ENCODE measurements at places on chromosomes 2 and 18.

- no peak for DNase-seq
These were observed 332.6 kb upstream of the SALL3 start for GRCh38 chr18:78647018-78647417.

GRCh38 chr2:210715560-210716082 lies 159.2 kb downstream of the CPS1 start:
- no peak for DNase-seq

- no peak for DNase-seq
These were observed 97.4 kb upstream of the ODC1 start for GRCh38 chr2:10545556-10545955.

DNA sequence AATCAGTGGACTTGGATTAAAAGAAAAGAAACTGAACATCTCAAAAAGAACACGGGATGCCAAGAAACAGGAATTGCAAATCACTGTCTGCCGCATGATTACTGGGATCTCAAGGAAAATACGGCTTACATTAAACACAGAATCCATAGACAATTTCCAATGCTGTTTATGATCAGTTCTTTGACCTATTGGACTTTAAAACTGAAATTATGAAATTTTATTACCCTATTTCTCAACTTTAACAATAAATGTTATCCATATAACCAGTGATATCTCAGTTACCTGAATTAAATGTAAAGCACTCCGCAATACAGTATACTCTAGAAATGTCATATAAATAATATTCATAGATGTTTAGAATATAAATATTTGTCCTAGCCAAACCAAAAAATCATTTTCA lies 1556.9 kb upstream of the NXPH2 start:
- no peak for DNase-seq

GRCh38 chr2:9375857-9376428 lies 47.4 kb downstream of the ITGB1BP1 start:
- no peak for DNase-seq

DNA sequence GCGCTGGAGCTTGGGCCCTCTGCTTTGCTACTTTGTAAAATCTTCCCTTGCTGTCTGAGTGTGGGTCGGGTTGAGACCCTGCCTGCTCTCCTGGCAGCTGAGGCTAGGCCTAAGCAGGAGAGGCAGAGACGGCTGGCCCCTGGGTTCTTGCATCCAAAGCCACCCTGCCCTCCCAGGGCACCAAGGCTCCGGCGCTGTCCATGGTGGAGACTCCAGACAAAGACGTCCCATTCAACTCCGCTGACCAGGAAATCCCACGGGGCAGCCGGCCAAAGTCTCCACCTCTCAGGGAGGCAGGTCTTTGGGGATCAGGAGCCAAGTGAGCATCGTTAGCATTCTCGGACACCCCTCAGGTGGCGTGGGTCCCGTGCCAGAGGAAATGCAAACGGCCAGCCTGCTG lies 2.6 kb upstream of the PRLH start:
- peak; percentile 83 for DNase-seq

DNA sequence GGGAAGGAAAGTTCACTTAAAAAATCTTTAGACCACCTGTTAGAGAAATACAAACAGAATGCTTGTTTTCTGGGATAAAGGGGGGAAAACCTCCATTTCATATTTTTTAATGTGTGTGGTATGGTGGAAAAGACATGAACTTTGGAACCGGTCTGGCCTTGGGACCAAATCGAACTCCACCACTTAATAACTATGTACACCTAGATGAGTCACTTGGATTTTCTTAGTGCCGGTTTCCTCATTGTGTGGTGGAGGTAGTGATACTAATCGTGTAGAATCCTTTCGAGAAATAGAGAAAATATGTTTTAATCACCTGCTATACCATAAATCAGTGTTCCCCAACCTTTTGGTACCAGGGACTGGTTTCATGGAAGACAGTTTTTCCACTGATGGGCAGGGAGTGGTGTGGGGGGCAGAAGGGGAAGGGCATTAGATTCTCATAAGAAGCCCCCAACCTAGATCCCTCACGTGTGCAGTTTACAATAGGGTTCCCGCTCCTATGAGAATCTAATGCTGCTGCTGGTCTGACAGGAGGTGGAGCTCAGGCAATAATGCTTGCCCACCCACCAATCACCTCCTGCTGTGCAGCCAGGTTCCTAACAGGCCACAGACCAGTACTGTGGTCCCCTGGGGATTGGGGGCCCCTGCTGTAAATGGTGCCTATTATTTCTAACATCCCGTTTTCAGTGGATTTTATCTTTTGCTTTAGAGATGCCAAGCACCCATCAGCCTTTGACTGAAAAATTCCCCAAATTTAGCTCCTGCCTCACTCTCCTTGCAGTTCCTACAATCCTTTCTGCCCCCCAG lies 308.8 kb downstream of the PRKCE start:
- no peak for DNase-seq

- DNase-seq, result no peak
These were observed 14.2 kb upstream of the MALT1 start for GRCh38 chr18:58657081-58657480.

DNA sequence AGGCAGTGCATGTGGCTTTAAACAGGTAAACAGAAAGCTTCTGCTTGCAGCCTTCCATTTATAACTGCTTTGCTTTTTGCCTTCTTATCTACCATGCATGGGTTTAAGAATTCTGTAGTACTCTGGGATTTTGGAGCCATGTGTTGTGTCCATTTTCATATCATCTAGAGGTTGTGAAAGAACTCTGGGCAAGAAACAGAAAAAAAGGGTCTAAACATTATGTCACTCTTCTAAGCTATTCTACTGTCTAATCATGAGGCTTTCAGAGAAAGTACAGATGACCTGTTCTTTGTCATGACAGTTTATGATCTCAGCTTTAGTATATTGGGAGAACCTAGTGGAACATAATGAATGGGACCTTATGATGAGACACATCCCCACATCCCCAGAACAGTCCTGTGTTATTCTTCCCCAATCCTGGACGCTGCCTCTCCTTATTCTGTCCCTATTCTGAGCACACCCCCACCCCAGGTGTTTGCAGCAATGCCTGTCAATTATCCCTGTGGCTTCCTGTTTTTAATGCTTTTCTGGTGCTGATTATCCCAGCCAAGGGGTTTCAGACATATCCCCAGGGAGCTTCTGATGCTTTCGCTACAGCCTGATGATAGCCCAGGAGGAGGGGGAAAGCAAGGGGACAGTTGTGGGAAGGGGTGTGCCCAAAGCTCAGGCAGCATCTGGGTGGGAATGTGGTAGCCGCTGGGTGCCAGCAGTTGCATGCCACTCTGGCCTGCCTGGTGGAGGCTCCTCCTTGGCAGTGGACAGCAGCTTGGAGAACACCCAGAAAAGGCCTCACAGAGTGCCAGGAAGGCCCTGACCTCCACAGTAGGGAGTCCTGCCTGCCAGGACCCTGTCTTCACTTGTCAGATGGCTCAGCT lies 169.5 kb upstream of the MAP3K20 start:
- DNase-seq, result no peak

DNA sequence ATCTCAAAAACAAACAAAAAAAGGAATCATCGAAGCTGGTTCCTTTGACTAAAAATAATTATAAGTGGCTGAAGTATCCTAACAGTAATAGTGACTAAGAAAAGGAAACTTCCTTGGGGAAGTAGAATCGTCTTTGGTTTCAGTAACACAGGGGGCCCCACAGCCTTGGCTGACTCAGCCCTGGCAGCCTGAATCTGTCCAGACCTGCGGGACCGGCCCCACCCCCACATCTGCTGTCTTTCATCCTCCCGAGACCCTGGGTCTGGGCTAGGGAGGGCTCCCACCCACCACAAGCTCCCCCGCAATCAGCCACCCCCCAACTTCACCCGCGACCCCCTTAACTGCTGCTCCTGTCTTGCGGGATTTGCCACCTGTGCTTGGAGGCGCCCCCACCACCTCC lies 1452.6 kb upstream of the ACVR2A start:
- DNase-seq, result no peak

- DNase-seq, result no peak
These were observed at the start of gene CPLX4 for GRCh38 chr18:59318460-59319050. TSS of gene CPLX4 (minus strand) at chr18:59318649. CDS start at chr18:59318462, 187 bp downstream.

DNA sequence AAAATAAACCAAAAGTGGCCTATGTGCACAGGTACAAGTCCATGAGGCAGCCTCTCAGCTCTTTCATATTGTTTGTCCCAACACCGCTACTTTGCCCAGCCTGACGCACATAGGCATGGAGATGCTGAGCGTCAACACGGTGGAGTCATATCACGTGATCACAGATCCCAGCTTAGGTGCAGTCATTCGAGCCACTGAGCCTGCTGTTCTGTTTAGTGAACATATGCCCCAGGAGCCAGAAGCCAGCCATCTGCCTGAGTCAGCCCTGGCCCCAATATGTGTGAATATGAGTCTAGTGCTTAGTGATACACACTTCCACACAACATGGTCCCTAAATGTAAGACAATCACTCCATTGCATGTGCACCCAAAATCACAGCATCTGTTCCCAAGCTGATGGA lies 88.2 kb upstream of the LCLAT1 start:
- DNase-seq, result no peak

GRCh38 chr2:120855855-120856405 lies 120.3 kb downstream of the GLI2 start:
- no peak for DNase-seq

- DNase-seq, result no peak
These were observed 23.6 kb downstream of the KCTD1 start for GRCh38 chr18:26524504-26525351.

DNA sequence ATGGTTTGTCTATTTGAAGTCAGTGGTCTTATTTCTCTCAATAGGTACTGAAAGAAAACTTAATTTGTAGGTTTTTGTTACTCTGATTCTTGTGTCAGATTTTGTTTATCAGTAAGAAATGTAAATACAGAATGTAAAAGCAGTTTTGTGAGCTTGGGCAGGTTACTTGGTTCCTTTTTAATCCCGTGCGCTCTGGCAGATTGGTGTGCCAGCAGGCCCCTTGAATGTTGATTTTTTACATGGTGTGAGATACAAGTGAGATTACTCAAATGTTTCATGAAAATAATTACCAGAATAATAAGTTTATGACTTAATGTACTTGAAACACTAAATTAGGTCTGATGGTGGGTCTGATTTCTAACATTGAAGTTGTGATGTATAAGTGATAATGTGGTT lies 13.4 kb downstream of the HNRNPA3 start:
- DNase-seq, result no peak

- no peak for DNase-seq
These were observed 133.6 kb upstream of the MYT1L start for GRCh38 chr2:2464643-2465042.

- DNase-seq, result no peak
These were observed 34.0 kb downstream of the EPAS1 start for GRCh38 chr2:46331109-46331766.

DNA sequence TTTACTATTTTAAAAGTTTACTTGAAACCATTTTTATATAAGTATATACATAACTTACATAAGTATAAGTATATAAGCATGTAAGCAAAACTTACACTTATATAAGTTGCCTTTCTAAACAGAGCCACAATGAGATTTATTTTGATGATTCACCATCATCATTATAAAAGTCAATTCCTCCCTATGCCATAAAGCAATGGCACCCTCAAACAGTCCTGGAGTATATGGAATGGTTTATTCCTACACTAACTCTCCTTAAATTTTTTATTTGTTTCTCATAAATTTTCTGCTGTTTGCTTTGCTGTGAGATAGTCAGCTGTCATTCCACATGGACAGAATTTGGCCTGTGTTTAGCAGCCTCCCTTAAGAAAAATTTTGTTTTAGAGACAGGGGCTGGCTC lies 114.2 kb downstream of the NAB1 start:
- DNase-seq, result no peak

GRCh38 chr2:239264492-239264837 lies 136.4 kb downstream of the HDAC4 start:
- DNase-seq, result no peak

DNA sequence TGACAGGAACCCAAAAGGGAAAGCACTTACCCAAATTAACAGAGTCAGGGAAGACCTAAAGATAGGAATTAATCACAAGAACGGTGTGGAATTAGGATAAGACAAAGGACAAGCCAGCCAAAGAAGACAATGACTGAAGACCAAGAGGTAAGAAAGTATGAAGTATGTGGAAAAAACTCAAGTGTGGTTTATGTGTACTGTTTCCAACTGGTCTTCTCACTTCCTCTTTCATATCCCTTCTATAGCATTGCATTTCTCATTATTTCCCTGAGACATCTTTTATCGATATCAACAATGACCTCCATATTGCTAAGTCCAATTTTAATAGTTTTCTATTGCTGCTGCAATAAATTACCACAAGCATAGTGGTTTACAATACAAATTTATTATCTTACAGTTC lies 313.5 kb upstream of the SLC39A10 start:
- DNase-seq, result no peak

- no peak for DNase-seq
These were observed 143.0 kb downstream of the RAD51AP2 start for GRCh38 chr2:17375262-17375661.

GRCh38 chr2:64587561-64587960 lies 63.4 kb downstream of the AFTPH start:
- no peak for DNase-seq

DNA sequence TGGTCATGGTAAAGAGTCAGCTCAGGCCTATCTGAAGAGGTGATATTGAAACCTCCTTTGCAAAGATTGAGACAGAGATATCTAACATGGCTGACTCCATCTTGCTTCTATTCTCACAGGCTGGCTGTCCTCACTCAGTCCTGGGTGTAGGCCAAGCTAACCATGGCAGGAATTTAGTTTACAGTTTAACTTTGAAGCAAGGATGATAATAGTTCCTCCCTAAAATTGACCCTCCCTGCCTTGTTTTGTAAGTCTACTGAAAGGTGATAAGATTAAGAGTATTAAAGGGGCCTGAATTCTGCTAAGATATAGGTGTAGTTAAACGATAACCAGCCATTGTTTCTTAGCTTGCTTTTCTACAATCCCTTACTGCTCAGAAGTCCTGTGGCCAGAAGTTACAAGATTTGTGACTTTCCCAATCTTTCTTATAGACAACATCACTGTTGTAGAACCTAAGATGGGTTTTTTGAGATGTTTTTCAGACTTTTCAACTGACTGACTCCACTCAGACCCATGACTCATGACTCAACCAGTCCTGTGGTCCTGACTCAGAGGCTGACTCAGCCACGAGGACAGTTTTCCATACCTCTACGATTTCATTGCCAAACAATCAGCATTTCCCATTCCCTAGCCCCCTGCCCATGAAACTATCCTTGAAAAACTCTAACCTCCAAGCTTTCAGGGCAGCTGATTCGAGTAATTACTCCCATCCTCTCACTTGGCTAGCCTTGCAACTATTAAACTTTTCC lies 195.7 kb upstream of the SESTD1 start:
- no peak for DNase-seq

DNA sequence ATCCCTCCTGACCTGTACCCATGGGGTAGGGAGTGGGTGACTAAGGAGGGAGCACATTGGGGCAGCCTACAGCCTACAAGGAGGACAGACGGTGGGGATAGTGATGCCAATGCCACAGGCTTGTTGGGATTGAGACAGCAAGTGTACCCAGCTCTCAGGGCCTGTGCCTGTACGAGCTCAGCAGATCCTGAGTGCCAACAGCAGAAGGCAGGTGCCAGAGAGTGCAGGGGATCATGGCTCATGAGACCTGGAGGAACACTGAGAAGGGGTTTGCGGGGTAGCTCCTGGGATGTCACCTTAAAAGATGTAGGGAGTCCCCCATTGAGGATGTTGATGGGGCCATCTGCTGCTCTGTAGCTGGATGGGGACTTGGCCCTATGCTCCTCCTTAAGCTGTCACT lies 10.3 kb upstream of the SNED1 start:
- DNase-seq, result no peak

- DNase-seq, result no peak
These were observed 39.2 kb downstream of the WDR33 start for GRCh38 chr2:127771756-127772155.

- no peak for DNase-seq
These were observed 207.5 kb downstream of the LOXHD1 start for GRCh38 chr18:46449499-46449898.

Data from neural progenitor cell (in vitro differentiated cells).